ENCODE measurements at places on chromosomes 4 and X. TPM values are rescaled to one million over a fixed set of nuclear protein-coding genes. Genes with fewer than 3 reads are reported as not detected.

The HS6ST2 gene
- total RNA-seq = 7.3 TPM

The SOWAHB gene
- total RNA-seq = 1.5 TPM

The CWH43 gene
- not detected for total RNA-seq

The DYNLT3 gene
- total RNA-seq = 6.1 TPM

The ADH7 gene
- total RNA-seq = not detected

The CDKL2 gene
- 1.4 TPM for total RNA-seq

The KCTD8 gene
- 3.6 TPM for total RNA-seq

The GPAT3 gene
- total RNA-seq = 1.6 TPM

The NEIL3 gene
- 12.0 TPM for total RNA-seq

The RAB41 gene
- total RNA-seq = not detected

The RTL5 gene
- 1.0 TPM for total RNA-seq

DNA sequence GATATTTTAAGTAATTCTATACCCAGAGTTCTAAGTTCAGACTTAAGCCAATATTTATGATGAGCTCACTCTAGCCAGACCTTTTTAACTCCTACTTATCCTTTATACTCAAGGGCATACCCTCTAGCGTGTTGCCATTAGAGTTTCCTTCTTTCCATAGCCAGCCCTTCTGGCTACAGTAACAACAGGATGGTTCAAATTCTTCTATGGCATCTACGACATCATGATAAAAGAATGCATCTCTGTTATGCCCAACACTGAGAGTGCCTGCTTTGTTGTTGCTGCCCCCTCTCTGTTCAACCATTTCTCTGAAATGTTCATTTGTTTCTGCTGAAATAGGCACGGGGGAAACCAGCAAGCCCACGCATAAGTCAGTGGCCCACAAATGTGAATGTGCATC is 104.5 kb downstream of the UBE2NL start:
- DNase-seq = no peak
- no peak overlapping the region for H3K27ac ChIP-seq
- H3K4me1 ChIP-seq = no peaks in the 10 kb centered on the region
- peaks cover 20% of the 10 kb centered on the region for H3K36me3 ChIP-seq

GRCh38 chrX:41381685-41382084 is 47.7 kb downstream of the DDX3X start:
- H3K27ac ChIP-seq = peak overlapping the region; percentile 74
- no peak overlapping the region for H3K4me3 ChIP-seq
- no peaks in the 10 kb centered on the region for H3K36me3 ChIP-seq
- H3K27me3 ChIP-seq = no peaks in the 10 kb centered on the region
- DNase-seq = peak; percentile 28

GRCh38 chrX:11180571-11180970 is 69.4 kb downstream of the HCCS start:
- no peak overlapping the region for H3K27ac ChIP-seq
- no peaks in the 10 kb centered on the region for H3K4me1 ChIP-seq
- no peak overlapping the region for H3K4me3 ChIP-seq
- DNase-seq = no peak
- H3K36me3 ChIP-seq = no peaks in the 10 kb centered on the region

DNA sequence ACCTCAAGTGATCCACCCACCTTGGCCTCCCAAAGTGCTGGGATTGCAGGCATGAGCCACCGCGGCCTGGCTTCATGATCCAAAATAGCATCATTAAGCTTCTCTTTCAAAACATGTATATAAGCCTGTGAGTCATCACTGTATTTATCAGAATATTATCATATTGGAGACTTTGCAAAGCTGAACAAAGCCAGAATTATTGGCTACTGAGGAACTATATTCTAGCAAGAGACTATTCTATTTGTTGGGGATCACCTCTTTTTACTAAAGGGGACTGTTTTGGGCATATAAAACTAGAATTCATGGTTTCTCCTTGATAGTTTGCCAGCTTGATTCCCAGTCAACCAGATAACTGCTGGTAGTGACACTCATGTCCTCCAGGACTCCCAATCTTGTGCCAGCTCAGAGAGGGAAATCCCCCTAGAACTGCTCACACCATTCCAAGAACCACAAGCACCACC is 40.1 kb downstream of the TET2 start:
- no peak overlapping the region for H3K27ac ChIP-seq
- DNase-seq = no peak
- no peaks in the 10 kb centered on the region for H3K27me3 ChIP-seq
- H3K4me3 ChIP-seq = no peak overlapping the region

GRCh38 chr4:102589743-102590142 is 88.6 kb downstream of the NFKB1 start:
- DNase-seq = no peak
- H3K27me3 ChIP-seq = no peaks in the 10 kb centered on the region
- peaks cover 6% of the 10 kb centered on the region for H3K36me3 ChIP-seq

DNA sequence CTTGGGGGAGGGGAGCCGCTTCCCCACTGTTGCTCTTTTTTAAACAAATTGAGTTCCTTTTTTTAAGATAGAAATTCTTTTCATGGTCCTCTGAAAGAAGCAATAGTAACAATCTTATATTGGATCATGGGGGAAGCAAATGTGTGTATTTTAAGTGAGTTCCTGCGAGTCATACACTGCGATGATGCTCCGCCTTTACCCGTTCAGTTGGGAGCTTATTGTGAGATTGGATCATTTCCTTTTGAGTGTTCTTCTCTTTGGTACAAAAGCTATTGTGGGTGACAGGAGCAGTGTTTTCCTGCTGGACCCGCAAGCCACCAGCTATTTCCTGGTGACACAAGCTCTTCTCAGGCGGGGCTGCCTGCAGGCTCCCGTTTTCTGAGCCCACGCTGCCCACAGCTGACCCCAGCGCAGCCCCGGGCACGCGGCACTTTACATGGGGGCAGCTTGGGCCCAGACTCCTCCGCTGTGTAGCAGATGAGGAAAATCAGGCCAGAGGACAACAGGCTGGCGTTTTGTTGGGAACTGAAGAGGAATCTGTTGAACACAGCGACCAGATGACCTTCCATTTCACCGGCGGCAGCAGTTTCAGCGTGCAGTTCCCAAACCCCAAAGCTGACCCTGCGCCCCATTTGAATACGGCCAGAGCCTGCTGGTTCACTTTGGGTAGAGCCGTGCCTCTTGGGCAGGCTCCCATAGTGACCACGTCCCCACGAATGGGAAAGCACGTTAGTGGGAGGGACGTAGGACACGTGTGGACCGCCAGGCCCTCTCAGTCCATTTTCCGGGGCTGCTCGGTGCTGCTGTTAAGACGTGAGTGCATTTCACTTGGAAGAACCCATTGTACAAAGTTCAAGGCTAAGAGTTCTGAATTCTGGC is 12.2 kb downstream of the TADA2B start:
- peaks cover 32% of the 10 kb centered on the region for H3K36me3 ChIP-seq
- H3K4me1 ChIP-seq = peaks cover 4% of the 10 kb centered on the region
- no peak overlapping the region for H3K4me3 ChIP-seq
- H3K27me3 ChIP-seq = no peaks in the 10 kb centered on the region
- DNase-seq = no peak
- no peak overlapping the region for H3K27ac ChIP-seq

- no peak overlapping the region for H3K4me3 ChIP-seq
- DNase-seq = no peak
- no peaks in the 10 kb centered on the region for H3K27me3 ChIP-seq
- H3K36me3 ChIP-seq = peaks cover 5% of the 10 kb centered on the region
Observed at GRCh38 chrX:42107495-42108488, 184.4 kb upstream of the CASK start.

DNA sequence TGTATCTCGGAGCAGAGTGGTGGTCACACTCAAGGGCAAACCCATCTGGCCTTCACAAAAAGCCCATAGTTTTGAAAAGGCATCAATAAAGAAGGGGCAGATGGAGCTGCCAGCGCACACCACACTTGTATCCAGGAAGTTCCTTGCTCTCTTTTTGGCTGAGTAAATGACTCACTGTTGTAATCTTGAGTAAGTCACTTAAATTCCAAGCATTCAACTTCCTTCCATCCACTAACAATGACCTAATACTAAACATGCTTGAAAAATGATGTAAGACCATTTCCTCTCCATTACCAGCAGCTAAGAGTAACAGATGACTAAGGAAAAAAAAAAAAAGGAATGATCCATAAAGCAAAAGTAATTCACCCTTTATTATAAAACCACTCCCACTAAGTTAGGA is 32.4 kb upstream of the MYOZ2 start:
- no peak for DNase-seq
- H3K4me3 ChIP-seq = no peak overlapping the region
- H3K4me1 ChIP-seq = peaks cover 16% of the 10 kb centered on the region
- H3K27me3 ChIP-seq = no peaks in the 10 kb centered on the region

- peaks cover 4% of the 10 kb centered on the region for H3K27me3 ChIP-seq
- H3K4me1 ChIP-seq = peaks cover 15% of the 10 kb centered on the region
- no peaks in the 10 kb centered on the region for H3K36me3 ChIP-seq
- no peak overlapping the region for H3K27ac ChIP-seq
Observed at GRCh38 chr4:6684656-6685055, 9.0 kb upstream of the S100P start.

GRCh38 chrX:70402721-70403120 is 20.4 kb upstream of the GDPD2 start:
- H3K27ac ChIP-seq = no peak overlapping the region
- no peaks in the 10 kb centered on the region for H3K4me1 ChIP-seq
- H3K36me3 ChIP-seq = peaks cover 34% of the 10 kb centered on the region
- H3K4me3 ChIP-seq = no peak overlapping the region
- DNase-seq = no peak

- no peak for DNase-seq
- H3K27ac ChIP-seq = no peak overlapping the region
- no peak overlapping the region for H3K4me3 ChIP-seq
Observed at GRCh38 chrX:11382930-11383329, 89.7 kb downstream of the AMELX start.

DNA sequence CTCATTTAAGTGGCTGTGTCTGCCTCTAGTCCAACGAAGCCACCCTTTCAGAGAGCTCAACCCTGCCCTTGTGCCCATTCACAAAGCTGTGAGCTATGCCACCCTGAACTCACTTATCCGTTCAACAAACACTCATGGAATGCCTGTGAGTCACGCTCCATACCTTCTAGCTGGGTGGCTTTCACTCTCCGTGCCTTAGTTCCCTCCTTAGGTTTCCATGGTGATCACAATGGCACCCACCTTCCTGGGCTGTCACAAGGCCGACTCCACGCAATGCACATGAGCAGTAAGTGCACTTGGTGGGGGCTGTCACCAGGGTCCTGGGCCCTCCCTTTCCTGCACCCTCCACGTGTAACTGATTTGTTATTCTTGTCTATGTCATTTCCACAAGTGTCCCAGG is 37.2 kb upstream of the PPP2R2C start:
- no peaks in the 10 kb centered on the region for H3K4me1 ChIP-seq
- DNase-seq = no peak
- no peak overlapping the region for H3K27ac ChIP-seq

- no peaks in the 10 kb centered on the region for H3K27me3 ChIP-seq
- H3K4me3 ChIP-seq = no peak overlapping the region
- no peak overlapping the region for H3K27ac ChIP-seq
- H3K36me3 ChIP-seq = no peaks in the 10 kb centered on the region
Observed at GRCh38 chr4:160034501-160034900, 931.6 kb downstream of the RAPGEF2 start.

Data from WTC11 (cell line).